ELR (cell line): ENCODE measurements at places on chromosomes 11 and 22.

- no peak for DNase-seq
These were observed 5.4 kb downstream of the LRRC32 start for GRCh38 chr11:76665172-76665571.

- DNase-seq: no peak
These were observed 395.6 kb downstream of the LARGE1 start for GRCh38 chr22:33524511-33525260.

DNA sequence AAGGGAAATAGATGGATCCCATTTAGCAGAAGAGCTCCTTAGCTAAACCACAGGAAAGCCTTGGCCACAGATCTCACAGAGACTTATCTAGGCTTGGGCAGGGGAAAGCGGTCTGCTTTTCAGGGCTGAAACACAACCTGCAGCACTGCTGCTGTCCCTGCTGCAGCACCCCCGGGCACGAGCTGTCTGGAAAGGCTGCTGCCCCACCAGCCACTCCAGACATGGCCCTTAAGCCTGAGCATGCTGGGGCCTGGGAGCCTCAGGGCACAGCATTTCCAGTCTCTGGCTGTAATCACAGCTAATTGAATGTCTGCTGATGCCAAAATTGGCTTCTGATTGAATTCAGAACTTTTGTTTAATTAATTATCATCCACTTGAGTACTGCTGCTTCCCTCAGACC lies 115.0 kb downstream of the TMPRSS5 start:
- no peak for DNase-seq

GRCh38 chr11:22491555-22492225 lies 133.9 kb downstream of the FANCF start:
- DNase-seq: no peak

DNA sequence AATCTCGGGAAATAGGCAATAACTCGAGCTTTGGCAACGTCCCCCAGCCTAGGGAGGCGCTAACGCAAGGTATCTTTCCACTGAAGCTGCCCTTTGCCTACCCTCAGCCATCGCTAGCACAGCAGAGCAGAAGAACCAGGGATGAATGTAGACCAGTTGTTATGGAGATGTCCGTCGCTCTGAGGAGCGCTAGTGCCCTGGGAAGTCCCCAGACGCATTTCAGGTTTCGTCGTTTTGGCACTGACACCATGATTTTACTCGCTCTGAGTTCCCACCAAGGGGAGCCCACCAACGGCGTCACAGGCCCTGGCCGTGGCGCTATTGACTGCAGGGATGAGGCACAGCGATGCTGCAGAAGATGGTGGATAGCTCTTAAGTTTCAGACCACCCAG lies 22.7 kb upstream of the BDNF start:
- DNase-seq: no peak

- DNase-seq: peak; percentile 35
These were observed 359.3 kb downstream of the TENM4 start for GRCh38 chr11:79081471-79082031.

GRCh38 chr22:44677871-44678555 lies 24.0 kb upstream of the PRR5 start:
- DNase-seq: no peak

DNA sequence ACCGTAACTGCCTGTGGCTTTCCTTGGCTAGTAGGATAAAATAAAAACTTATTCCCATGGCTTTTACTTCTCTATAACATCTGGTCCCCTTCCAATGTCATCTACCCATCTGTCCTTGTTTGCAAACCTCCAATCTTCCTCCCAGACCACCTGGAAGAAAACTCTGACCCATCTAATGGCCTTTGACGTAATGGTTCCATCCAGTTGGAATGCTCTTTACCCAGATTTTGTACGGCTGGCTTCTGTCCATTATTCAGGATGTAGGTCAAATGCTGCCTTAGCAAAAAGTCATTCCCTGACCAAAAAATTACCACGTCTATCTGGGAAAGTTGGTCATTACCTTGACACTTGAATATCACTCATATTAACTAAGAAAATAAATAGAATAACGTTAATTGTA lies 577.9 kb upstream of the ANO5 start:
- no peak for DNase-seq

DNA sequence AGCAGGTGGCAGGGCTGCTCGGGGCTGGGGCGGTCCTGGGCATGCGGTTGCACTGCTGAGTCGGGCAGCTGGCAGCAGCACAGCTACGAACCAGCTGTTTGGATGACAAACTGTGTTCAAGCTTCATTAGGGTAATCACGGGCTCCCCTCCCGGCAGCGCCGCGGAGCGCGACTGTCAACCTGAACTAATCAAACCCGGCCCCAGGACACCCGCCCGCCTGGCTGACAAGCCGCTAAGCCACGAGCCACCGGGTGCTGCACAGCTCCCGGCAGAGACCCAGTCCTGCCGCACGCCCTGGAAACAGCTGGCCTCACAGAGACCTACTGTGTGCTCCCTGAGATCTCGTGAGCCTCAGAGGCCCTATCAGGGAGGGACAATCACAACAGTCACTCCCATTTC lies 60.6 kb upstream of the TCF20 start:
- DNase-seq: no peak

- peak; percentile 18 for DNase-seq
These were observed 174.1 kb downstream of the MN1 start for GRCh38 chr22:27627444-27627833.

- no peak for DNase-seq
These were observed 30.7 kb upstream of the TOLLIP start for GRCh38 chr11:1340111-1340510.

GRCh38 chr22:39174498-39175352 lies 22.2 kb upstream of the CBX7 start:
- peak; percentile 99 for DNase-seq
